ENCODE measurements at places on chromosomes 5 and 9.

- DNase-seq, result no peak
Observed at GRCh38 chr5:132183723-132184122, 43.9 kb downstream of the P4HA2 start.

DNA sequence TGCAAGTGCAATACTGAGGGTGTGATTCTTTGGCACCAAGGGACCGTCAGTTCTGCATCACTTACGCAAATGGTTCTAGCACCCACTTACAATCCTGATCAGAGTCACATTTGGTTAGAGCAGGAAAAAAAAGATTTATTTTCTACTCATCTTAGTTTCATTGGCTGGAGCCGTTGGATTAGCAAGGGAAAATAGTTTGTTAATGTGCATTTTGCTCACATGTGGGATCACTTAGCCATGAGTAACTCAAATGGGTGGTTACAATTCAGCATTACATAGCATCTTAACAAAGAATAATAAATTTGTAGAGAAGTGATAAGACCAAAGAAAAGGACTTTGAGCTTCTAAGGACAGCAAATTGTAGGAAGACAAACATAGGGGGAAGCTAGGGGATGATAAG is 216.9 kb downstream of the AUH start:
- DNase-seq, result no peak

GRCh38 chr9:76294301-76294700 is 99.9 kb downstream of the RFK start:
- DNase-seq, result no peak

DNA sequence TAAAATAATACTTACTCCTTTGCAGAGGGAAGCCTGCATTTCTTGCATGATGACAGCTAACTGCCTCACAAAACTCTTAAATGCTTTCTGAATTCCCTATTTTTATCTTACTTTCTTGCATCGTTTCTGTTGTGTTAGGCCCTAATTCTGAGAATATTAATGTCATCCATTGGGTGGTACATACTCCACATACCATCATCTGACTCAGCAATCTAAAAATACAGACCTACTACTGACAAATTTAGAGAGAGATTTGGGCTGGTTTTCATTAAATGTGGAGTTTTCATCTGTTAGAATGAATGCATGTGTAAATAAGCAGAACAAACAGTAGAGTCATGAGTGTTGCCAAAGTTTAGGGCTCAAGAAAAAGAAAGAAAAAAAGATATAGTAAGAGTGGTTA is 26.5 kb upstream of the KCNN2 start:
- no peak for DNase-seq

GRCh38 chr9:76395381-76395780 is 1.2 kb upstream of the RFK start:
- DNase-seq, result no peak

DNA sequence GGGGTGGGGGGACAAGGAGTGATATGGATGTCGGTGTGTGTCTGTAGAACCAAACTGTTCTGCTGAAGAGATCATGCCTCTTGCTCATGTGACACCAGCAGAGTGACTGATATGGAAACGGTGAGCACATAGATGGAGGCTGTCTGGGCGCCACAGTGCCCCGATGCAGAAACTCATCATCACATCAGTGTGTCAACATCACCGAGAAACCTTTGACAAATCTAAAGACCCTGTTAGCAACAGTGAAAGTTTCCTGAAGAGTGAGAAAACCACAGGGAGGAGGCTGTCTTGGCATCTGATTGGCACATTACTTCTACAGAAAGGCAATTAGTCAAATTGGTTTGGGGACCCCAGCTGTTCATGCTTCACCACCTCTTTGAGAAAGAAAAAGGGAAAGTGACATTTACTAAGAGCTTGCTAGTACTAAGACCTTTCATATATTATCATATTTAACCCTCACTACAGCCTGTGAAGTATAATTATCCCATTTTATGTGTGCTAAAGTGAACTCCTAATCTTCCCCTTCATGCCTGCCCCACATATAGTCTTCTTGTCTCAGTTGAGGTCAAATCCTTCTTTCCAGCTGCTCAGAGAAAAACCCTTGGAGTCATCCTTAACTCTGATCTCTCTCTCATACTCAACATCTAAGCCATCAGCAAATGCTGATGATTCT is 25.6 kb downstream of the CSF2 start:
- DNase-seq, result peak; percentile 65
